Right renal cortex interstitium (tissue), 3 donors: ENCODE measurements at places on chromosomes 7 and 10.

DNA sequence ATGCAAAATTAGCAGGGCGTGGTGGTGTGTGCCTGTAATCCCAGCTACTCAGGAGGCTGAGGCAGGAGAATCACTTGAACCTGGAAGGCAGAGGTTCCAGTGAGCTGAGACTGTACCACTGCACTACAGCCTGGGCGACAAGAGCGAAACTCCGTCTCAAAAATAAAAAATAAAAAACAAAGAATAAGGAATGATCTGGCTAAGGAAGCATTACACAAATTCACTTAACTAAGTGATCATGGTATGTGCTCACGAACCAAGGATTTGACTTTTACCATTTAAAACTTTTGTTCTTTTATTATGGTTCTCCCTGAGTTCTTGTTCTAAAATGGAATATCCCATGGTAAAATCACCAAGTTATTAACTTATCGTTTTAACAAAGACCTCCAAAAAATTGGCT, 71.2 kb downstream of the SIRT1 start:
- no peak for DNase-seq

GRCh38 chr10:97463363-97464132, 17.6 kb downstream of the ZDHHC16 start:
- no peak for DNase-seq

GRCh38 chr10:72067463-72068125, 20.8 kb downstream of the SPOCK2 start:
- DNase-seq, result no peak

DNA sequence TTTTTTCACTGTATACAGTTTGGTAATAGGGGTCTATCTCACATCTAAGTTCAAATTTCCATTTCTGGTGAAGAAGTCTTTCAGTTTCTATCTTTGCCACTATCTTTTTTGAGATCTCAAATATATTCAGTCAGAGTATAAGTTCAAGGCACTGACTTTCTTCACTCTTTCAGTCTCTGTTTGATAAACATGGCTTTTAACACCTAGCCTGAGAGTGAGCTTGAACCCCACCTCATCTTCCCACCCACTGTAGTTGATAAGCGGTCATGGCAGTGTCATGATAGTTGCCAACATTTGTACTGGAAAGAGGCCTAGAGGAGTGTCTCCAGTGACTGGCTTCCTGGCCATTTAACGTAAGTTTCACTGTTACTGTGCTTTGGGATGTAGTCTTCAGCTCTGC, 41.2 kb upstream of the AGR3 start:
- no peak for DNase-seq

GRCh38 chr10:75980419-75981002, 549.1 kb downstream of the LRMDA start:
- DNase-seq, result no peak

- DNase-seq, result no peak
These were observed 8.2 kb downstream of the TFR2 start for GRCh38 chr7:100632951-100633717.

- no peak for DNase-seq
These were observed 235.9 kb upstream of the CSTF2T start for GRCh38 chr10:51935341-51935740.

DNA sequence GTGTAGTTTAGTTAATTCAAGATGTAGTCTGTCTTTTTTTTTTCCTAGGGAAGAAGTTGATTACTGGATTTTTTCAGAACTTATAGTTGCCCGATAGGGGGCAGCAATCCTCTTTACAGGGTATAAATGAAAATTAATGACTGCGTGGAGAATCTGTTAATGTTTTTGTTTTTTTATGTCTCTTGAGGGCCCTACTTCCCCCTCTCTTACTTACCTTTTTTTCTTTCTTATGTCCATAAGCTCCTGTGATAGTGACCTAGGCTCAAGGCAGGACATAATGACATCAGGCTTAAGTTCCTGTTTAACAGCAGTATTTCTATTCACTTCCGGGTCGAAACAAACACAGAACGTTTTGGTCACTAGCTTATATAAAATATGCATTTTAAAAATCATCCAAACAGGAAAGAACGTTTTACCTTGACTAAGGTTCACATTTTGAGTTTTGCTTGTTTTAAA, 18.8 kb downstream of the CDC123 start:
- no peak for DNase-seq

GRCh38 chr10:121245754-121246153, 352.5 kb downstream of the FGFR2 start:
- DNase-seq, result no peak
